ENCODE measurements at places on chromosomes 5 and 9.

- DNase-seq, result no peak
These were observed 31.6 kb downstream of the NNT start for GRCh38 chr5:43634621-43635020.

DNA sequence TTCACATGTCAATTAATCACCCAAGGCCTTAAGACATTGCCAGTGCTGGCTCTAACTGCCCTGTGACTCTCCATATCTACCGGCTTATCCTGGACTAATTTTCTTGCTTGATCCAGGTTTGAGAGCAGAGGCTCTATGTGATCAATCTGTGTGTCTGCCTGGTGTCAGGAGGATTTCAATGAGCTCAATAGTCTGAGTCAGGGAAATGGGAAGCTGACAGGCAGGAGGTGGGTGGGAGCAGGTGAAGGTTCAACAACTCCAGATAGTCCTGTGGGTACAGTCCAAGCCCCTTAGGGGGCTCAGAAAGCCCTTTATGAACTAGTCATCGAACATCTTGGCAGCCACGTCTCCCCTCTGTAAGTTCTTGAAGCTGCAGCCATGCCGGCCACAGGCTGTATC, 72.2 kb downstream of the SHB start:
- DNase-seq, result no peak

GRCh38 chr5:39577529-39577928, 152.7 kb upstream of the DAB2 start:
- DNase-seq, result no peak

DNA sequence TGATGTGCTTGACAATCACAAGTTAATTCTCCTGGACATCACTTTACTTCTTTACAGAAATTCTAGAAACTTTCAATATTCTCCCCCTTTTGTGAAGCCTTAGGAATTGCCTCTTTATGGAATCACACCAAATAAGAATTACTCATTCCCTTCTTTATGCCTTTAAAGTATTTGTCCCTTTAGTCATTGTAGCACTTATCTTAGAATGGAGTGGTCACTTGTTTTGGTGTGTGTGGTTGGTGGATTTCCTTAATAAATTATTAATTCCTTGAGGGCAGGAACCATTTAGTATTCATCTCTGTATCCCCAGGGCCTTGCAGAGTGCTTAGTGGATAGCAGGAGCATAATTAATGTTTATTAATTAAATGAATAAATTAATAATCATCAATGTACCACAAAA, 307.0 kb downstream of the ARRDC3 start:
- DNase-seq, result no peak

DNA sequence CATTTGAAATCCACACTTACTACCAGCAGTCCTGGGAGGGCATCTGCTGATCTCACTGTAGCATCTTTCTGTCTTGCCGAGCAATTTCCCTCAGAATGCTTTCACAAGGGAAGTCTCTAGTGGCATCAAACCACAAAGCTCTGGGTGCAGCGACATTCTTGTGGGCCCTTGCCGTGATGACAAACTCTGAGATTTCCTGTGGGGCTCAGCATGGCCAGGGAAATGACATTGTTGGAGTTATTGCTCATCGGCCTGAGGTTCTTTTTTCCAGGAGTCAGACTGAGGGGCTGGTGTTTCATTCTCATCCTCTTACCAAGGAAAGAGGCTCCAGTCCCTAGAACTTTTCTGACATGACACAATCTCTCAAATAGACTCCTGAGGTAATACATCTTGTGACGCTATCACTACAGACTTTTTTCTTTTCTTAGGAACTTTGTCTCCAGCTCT, 51.4 kb downstream of the PFDN1 start:
- no peak for DNase-seq

- DNase-seq, result no peak
These were observed 77.2 kb upstream of the OSMR start for GRCh38 chr5:38768412-38769211.

GRCh38 chr5:173602423-173602822, 14.0 kb downstream of the BOD1 start:
- no peak for DNase-seq

- no peak for DNase-seq
These were observed 85.6 kb downstream of the ROR2 start for GRCh38 chr9:91864380-91864779.

DNA sequence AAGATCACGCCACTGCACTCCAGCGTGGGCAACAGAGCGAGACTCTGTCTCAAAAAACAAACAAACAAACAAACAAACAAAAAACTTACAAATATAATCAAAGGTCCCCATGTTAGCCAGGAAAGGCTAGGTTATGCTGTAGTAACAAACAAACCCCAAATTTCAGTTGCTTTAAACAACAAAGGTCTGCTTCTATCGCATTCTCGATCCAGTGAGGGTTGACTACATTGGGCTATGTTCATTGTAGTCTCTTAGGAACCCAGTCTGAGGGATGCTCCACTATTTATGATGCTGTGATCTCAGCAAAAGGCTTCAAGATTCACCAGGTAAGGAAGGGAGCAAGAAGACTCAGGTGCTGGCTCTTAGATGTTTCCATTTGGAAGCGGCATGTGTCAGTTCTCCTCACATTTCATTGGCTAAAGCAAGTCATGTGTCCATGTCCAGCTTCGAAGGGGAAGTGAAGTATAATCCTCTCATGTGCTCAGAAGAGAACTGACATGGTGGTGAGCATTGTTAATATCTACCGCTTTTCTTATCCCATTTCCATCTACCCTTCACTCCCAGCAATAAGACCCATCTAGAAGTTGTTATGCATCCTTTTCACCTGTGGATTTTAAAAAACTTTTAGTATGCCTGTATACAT, 26.5 kb upstream of the NEK6 start:
- DNase-seq, result no peak

- DNase-seq, result no peak
These were observed 3.5 kb upstream of the MSX2 start for GRCh38 chr5:174720612-174721529.

- DNase-seq, result no peak
These were observed 106.5 kb downstream of the THBS4 start for GRCh38 chr5:80141681-80142080.

DNA sequence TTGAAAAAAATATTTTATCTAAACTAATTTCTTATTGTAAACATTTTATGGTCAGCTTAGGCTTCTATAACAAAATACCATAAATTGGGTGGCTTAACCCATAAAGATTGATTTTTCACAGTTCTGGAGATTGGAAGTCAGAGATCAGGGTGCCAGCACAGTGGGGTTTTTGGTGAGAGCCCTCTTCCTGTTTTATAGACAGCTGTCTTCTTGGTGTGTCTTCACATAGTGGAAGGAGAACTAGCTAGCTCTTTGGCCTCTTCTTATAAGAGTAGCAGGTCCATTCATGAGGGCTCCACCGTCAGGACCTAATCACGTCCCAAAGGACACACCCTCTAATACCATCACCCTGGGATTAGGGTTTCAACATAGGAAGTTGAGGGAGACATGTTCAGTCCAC, 26.6 kb downstream of the OTULINL start:
- no peak for DNase-seq

DNA sequence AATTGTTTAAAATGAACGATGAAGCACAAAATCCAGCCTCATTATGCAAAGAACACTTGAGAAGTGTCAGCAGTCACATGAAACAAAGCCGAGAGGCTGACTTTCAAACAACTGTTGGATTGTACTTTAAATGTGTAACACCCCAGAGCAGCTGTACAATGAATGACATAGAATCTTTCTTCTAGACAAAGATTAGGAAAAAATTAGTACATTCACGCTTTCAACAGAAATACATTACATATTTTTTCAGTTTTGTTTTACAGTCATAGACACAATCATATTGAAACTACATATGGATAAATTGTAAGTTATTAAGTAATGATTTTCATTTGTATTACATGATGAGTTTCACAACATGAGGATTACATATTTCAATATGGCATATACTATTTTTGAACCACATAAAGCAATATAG, 10.6 kb upstream of the AGXT2 start:
- DNase-seq, result no peak

DNA sequence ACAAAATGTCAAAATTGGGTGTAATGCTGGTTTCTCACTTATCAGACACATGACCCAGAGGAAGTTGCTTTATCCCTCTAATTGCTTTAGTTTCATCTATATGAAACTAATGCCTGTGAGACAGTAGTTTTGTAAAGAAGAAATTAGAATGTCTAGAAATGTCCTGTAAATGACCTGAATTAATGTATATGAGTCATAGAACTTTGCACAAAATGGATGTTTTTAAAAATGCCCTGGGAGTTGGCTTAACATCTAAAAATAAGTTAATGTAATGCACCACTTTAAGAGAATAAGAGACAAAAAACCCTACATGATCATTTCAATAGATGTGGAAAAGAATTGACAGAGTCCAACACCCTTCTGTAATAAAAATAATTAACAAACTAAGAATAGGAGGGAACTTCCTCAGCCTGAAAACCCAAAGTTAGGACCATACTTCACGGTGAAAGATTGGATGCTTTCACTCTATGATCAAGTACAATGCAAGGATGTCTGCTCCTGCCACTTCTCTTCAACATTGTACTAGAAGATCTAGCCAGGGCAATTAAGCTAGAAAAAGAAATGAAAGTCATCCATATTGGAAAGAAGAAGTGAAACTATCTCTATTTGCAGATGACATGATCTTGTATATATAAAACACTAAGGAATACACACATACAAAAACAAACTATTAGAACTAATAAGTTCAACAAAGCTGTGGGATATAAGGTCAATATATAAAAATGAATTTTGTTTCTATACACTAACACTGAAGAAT, 117.9 kb downstream of the MELK start:
- no peak for DNase-seq

GRCh38 chr5:137716337-137716736, 19.6 kb downstream of the KLHL3 start:
- DNase-seq, result no peak

DNA sequence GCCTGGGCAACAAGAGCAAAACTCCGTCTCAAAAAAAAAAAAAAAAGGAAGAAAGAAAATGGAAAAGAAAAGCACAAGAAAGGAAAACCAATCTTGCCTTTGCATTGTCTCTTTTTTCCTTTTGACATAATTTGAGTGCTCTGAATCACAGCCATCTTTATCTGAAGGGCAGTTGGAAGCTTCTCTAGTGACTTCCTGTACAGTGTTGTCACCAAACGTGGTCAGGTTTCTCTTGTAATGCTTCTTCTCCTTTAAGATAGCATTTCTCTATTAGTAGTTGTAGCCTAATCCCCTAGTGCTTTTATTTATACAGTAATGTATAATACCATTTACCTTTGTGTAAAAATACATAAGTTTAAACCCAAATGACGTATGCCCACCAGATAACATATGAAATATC, 18.1 kb downstream of the PRKACG start:
- DNase-seq, result no peak

DNA sequence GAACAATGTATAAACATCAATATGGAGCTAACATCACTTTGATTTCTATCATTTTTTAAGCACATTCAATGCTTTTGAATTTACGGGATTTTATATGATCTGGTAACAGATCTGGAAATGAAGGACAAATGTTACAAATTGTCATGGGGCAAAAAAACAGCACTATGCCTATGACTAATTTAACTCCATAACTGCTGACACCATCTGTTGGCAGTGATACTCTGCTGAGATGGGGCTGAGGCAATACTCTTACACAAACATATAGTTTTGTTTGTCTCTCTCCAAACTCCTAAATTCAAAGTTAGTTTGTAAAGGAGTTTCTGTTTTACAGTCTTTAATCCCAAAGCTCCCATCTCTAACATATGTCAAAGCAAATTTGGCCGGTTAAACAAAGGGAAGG, 132.5 kb upstream of the FER start:
- no peak for DNase-seq

GRCh38 chr5:3277590-3278196, 317.9 kb upstream of the IRX1 start:
- no peak for DNase-seq

GRCh38 chr5:139952574-139952973, 90.5 kb downstream of the NRG2 start:
- no peak for DNase-seq

DNA sequence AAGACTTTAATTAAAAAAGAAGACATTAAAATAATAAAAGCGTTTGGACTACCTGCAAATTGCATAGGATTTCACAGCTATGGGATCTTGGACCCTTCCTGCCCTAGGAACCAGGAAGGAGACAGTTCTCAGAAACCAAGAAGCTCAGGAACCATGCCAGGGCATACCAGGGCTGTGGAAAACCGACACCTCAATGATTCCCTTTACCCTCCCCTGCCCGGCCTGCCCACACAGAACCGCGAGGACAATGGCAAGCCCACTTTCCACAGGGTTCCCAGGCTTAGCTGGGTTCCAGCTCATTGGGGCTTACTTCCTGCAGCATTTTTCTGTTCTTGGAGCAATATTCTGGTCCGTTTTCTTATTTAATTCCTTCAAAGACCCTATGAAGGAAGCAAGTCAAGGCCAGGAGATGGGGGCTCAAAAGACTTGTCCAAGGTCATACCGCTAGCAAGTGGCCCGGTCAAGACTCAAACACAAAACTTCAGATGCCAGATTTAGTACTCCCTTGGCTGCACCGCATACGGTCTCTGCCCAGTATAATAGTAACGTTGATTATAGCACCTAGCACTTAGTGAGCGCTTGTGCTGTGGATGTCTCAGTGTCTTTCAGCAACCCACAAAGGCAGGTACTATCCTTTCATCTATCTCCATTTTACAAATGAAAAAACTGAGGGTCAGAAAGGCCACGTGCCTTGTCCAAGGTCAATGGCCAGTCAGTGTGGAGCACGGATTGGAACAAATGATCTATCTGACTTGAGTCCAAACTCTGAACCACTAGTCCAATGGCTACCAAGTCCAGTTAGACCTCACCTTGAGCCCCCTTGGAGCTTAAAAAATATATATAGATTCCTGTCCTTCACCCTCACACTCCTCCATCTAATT, 6.8 kb downstream of the FAT2 start:
- no peak for DNase-seq

GRCh38 chr5:52838326-52839015, 50.8 kb downstream of the ITGA1 start:
- no peak for DNase-seq

Measured in NCI-H1436 treated with DMSO at 0.1 percent for 48 hours (cell line).